Cardiac fibroblast (primary cell): ENCODE measurements at places on chromosomes 6 and 20.
A peak's percentile ranks its signal among the peaks of the same experiment; 100 is the strongest.

- DNase-seq, result no peak
Observed at GRCh38 chr6:127841811-127842210, 59.0 kb downstream of the THEMIS start.

GRCh38 chr6:26223650-26224546 lies 136.7 kb downstream of the HFE start:
- DNase-seq, result peak; percentile 96

GRCh38 chr20:59596690-59597089 lies 7.7 kb upstream of the PHACTR3 start:
- no peak for DNase-seq

- DNase-seq, result no peak
Observed at GRCh38 chr6:361411-362132, 30.0 kb upstream of the IRF4 start.
